ENCODE measurements at places on chromosomes 7 and 10.

GRCh38 chr10:118595598-118596425 lies at the start of gene PRLHR:
Gene PRLHR (minus strand): TSS chr10:118595648. CDS start chr10:118595244, 404 bp downstream.
- no peak for DNase-seq

DNA sequence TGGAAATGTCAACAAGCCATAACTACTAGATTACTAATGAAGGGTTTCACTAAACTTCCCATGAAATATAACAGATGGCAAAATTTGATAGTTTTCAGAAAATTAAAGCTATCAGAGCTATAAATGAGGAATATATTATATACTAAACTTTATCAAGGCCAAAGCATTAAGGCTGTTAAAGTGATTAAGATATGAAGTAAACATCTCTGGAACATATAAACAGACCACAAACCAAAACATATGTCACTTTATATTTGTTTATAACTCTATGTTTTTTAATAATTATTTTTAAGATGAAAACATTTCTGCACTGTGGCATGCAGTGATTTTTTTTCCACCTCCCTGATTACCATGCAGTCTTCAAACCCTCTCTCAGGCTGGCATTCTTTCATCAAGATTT lies 120.2 kb downstream of the REEP3 start:
- DNase-seq, result no peak

DNA sequence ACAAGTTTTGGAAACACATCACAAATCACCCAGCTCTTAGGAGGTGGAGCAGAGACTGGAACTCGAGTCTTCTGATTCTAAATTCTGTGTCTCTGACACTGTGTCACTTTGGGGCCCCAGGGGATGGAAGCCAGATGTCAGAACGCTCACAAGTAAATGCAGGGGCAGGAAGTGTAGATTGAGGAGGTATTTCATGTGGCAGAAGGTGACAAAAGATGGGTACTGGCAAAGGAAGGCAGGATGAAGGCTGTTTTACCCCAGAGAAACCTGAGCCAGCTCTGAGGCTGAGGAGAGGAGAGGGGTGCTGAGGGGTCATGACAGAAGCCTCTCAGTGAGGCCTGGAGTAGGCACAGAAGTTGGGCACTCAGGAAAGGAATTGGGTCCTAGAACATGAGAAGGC lies 6.0 kb upstream of the PURB start:
- no peak for DNase-seq

DNA sequence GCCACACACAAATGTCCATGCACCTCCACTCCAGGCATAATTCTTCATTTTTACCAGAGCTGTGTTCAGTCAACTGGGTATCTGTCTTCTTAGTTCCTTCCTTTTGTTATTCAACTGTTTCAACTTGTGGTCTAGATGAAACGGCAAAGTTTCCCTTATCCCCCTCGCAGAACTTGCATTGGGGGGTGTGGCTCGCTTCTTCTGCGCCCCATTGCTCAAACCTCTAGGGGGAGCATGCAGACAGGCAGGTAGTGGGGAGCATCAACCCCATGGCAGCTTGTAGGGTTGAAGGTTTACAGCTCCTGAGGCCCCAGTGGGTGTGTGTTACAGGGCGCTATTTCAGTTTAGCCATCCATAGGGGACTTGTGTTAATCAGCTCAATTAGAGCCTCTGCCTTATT lies 38.3 kb upstream of the COBL start:
- no peak for DNase-seq

- no peak for DNase-seq
Measured at GRCh38 chr7:26918241-26918640, 53.9 kb upstream of the SKAP2 start.

- no peak for DNase-seq
Measured at GRCh38 chr10:113175756-113176651, 226.0 kb downstream of the TCF7L2 start.

DNA sequence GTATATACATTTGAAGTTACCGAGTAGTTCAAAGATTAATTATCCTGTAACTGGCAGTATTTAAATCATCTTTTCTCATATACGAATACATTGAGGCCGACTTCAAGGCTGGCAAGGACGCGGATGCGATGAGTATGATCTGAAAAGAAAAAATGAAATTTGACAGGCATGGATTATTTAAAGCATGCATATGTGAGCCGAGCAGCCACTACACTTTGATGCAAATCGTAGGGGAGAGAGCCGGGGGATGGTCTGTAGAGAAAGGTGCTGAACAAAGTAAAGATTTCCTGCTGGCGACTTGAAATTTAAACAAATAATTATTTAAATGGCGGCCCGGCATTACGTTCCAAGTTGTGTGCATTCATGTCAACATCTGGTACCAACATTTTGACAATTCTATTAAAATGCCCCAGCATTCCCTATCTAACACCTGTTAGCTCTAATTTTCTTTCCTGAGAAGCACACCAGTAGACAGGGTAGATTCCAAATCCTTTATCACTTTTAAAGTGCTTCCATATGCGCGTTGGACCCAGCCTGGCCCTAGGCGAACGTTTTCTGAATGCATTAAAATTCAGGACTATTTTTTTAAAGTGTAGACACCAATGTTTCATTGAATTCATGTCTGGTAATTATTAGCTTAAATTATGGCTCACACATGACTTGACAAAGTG lies 188.7 kb downstream of the EMX2 start:
- DNase-seq, result no peak

GRCh38 chr7:3065724-3066143 lies 22.1 kb upstream of the CARD11 start:
- no peak for DNase-seq

DNA sequence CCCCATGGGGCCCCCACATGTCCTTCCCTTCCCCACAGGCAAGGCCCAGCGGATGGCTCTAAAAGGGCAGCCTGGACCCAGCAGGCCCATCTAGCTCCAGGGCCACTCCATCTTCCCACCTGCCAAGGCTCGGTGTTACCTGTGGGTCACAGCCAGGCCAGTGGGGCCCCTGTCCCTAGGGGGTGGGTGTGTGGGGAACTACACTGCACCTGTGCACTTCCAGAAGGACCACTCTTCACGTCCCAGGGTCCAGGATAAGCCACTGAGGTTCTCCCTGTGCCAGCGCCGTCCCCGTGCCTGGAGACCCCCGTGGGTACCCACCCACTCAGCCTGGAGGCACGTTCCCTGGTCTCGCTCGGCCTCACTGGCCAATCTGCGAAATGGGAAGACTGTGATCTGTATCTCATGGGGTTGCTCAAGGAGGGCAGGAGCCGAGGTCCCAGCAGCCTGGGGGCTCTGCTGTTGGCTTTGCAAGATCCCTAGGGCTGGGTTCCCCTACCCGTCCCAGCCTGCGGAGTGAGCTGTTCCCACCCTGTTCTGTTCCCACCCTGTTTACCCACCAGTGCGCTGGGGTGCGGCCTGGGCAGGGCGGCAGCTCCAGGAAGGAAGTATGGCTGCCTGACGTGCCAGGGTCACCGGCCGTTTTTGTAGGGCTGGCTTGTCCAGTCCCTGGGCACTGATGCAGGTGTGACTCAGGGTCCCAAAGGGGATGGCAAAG lies 4.6 kb downstream of the PWWP2B start:
- DNase-seq, result no peak

DNA sequence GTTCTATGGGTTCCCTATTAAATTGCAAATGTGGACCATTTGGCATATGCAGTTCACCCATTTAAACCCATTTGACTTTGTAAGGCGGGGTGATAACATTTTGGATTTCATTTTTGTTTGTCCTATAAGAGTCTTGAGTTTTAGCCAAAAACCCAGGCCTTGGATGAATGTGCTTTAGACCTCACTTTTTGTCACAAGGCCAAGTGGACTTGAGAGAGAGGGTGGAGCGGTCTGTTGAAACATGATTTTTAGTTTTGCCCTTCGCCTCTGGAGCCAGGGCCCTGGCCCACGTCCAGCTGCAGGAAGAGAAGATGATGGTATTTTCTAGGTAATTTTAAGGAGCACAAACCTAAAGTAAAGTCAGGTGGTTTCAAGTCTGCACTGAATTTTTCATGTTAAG lies 260.1 kb downstream of the SLC25A13 start:
- no peak for DNase-seq

DNA sequence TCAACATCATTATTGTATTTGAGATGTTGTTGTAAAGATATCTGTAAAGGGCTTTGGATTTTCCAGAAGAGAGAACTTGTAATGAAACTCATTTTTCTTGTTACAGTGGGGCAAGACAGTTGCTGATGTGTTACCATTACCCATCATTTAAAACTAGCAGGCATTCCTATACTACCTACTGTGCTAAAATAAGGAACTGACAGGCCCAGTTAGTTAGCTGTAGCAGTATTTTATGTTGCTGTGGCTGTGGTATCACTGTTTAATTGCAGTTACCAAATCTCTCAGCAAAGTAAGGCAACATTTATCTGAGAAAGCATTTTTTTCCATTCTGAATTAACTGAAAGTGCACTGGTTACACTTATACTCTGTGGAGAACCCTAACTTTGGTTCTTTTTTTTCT lies 9.9 kb downstream of the ST7 start:
- no peak for DNase-seq

DNA sequence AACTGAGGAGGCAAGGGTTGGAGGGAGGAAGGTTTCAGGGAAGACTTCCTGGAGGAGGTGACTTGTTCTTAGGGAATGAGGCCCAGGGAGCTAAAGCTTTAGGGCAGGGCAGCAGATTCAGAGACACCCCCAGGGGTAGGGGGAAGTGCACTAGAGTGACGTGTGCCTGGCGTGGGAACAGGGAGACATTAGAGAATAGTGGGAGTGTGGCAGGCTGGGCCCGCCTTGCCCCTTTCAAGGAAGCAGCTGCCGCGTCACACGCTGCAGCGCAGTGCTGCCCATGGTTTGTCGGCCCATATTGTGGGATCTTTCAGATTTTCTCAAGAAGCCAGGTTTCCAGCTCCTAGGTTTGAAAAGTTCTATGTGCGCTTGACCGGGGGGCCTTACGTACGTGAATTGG lies 139.4 kb downstream of the LHPP start:
- no peak for DNase-seq

DNA sequence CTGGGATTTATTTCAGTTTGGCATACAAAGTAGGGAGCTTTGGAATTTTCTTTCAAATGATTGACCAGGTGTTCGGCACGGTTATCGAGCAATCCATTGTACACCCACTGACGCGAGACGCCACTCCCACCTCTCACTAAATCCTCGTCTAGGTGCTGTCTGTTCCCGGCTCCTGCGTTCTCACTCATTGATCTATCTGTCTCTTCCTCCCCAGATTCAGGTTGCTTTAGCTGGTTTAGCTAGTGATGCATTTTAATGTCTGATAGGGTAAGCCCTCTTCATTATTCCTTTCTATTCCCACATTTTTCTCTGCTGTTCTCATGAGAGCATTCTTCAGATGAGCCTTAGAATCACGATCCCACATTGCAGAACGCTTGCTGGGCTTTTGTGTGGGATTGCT lies 91.7 kb downstream of the ELFN1 start:
- DNase-seq, result no peak

DNA sequence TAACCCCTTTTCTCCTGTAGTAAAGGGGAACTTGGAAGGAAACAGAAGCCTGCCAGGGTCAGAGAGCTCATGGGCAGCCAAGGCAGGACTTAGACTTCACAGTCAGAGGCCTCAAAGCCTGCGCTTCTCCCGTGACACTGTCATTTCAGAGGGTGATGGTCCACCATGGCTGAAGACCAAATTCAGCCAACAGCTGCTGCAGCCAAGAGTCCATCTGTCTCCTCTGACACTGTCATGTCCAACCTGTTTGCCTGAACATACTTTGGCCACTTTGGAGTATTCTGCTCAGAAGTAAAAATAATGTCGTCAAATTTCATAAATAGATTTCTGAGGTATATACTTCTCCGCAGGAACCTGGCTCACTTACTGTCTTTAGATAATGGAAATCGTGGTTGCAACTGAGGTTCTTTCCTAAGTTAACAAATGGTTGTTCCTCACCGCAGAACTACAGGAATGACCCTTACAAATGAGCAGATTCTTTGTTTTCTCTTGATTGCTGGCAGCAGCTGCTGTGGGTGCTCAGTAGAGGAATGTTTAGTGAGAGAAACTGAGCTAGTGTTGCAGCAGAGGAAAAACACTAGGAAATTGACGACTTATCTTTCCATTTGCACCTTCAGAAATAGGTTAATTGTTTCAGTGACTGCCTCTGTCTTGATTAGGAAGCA lies 626.5 kb downstream of the SDK1 start:
- DNase-seq, result no peak

- DNase-seq, result no peak
Measured at GRCh38 chr10:29204070-29204800, 84.6 kb upstream of the LYZL1 start.

- no peak for DNase-seq
Measured at GRCh38 chr7:111409714-111410422, 152.4 kb downstream of the IMMP2L start.

DNA sequence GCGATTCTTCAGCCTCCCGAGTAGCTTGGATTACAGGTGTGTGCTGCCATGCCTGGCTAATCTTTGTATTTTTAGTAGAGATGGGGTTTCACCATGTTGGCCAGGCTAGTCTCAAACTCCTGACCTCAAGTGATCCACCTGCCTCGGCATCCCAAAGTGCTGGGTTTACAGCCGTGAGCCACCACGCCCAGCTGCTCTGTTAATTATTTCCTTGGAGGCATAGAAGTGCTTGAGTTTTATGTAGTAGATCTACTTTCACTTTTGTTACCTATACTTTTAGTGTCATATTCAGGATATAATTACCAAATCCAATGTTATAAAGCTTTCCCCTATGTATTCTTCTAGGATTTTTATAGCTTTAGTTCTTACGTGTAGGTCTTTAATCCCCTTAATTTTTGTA lies 1093.0 kb downstream of the GATA3 start:
- DNase-seq, result no peak

DNA sequence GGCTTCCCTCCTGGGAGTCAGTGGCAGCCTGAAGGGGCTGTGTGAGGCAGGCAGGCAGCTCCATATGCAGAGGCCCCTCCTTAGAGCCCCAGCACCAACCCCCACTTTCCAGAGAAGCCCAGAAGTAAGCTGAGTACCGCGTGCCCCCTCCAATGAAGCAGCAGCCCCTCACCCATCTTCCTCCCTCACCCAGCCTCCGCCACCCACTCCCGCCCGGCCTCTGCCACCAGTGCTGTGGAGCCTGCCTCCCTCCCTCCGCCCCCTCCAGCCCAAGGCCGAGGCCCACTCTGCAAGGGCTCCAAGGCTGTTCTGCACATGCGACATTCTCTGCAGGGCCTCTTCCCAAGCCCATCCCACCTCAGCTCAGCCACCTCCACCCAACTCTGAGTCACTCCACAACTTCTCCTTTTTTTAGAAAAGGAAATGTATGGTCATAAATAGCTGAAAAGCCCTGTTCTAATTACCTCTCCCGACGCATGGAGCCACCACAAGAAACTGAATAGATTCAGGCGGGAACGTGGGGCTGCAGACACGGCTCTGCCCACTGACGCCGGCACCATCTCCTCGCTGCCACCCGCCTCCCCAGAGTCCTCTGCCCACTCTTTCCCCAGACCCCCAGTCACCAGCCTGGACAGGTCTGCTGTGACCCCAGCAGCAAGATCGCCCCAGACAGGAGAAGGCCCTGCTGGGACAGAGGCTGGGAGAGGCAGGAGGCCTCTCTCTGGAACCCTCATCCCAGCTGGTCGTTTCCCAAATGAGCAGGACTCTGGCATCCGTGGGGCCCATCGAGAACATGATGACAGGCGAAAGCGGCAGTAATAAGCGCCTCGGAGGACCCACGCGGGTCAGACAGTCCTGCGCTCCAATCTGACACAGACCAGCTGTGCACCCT lies 213.9 kb downstream of the MAD1L1 start:
- DNase-seq, result no peak

- no peak for DNase-seq
Measured at GRCh38 chr7:26429168-26429567, 137.5 kb downstream of the SNX10 start.
